ENCODE measurements at places on chromosomes 13 and 19. TPM values are rescaled to one million over a fixed set of nuclear protein-coding genes. Genes with fewer than 3 reads are reported as not detected.

The VAV1 gene
- 5.1 TPM for total RNA-seq

The APC2 gene
- total RNA-seq = 122 TPM

The ASF1B gene
- total RNA-seq = 1.6 TPM

The C19orf47 gene
- total RNA-seq = 18.0 TPM

The RASGRP4 gene
- 0.23 TPM for total RNA-seq

The BST2 gene
- total RNA-seq = 3.2 TPM

The ZNF492 gene
- total RNA-seq = 4.4 TPM
